ENCODE measurements at places on chromosomes 3 and 15. TPM values are rescaled to one million over a fixed set of nuclear protein-coding genes. Genes with fewer than 3 reads are reported as not detected.

Gene SPTBN5
- total RNA-seq, result 1.4 TPM

Gene SHC4
- 52.0 TPM for total RNA-seq

GRCh38 chr3:129608087-129608935 lies 1.8 kb upstream of the PLXND1 start:
- DNase-seq, result peak; percentile 60
- H3K27me3 ChIP-seq, result no peaks in the 10 kb centered on the region
- no peak overlapping the region for H3K4me3 ChIP-seq
- peaks cover 30% of the 10 kb centered on the region for H3K4me1 ChIP-seq
- no peaks in the 10 kb centered on the region for H3K36me3 ChIP-seq
- peak overlapping the region; percentile 93 for H3K27ac ChIP-seq

Gene C3orf80
- total RNA-seq, result 2.8 TPM

- H3K27me3 ChIP-seq, result no peaks in the 10 kb centered on the region
- H3K4me3 ChIP-seq, result no peak overlapping the region
- no peaks in the 10 kb centered on the region for H3K4me1 ChIP-seq
- no peak overlapping the region for H3K27ac ChIP-seq
Measured at GRCh38 chr15:99744142-99744541, 10.9 kb upstream of the LYSMD4 start.

DNA sequence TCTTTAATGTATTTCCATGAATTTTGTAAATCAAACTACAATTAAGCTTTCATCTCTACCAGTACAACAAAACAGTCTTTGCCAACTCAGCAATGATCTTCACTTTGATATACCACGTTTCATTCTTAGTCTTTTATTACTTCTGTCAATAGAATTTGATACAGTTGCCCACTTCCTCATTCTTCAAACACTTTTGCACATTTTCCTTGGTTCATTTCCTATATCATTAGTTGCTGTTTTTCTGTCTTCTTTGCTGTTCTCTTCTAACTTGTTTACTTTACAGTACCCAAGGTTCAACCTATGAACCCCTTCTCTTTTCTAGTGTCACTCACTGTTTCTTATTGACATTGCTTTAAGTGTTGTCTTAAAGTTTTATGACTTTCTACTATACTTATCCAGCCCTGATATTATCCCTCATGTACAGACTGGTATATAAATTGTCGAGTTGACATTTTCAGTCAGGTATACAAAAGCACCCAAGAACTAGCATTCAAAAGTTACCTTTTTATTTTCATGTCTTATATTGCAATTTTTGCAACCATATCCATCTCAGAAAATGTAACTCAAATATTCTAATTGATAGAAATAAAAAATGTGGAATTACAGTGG lies 903.1 kb downstream of the NSUN3 start:
- DNase-seq, result no peak
- no peak overlapping the region for H3K4me3 ChIP-seq
- H3K27me3 ChIP-seq, result no peaks in the 10 kb centered on the region
- H3K36me3 ChIP-seq, result no peaks in the 10 kb centered on the region
- H3K4me1 ChIP-seq, result peaks cover 5% of the 10 kb centered on the region

GRCh38 chr3:190492966-190493365 lies 20.9 kb upstream of the IL1RAP start:
- H3K36me3 ChIP-seq, result no peaks in the 10 kb centered on the region
- no peaks in the 10 kb centered on the region for H3K4me1 ChIP-seq
- H3K27me3 ChIP-seq, result no peaks in the 10 kb centered on the region
- DNase-seq, result no peak
- no peak overlapping the region for H3K27ac ChIP-seq

DNA sequence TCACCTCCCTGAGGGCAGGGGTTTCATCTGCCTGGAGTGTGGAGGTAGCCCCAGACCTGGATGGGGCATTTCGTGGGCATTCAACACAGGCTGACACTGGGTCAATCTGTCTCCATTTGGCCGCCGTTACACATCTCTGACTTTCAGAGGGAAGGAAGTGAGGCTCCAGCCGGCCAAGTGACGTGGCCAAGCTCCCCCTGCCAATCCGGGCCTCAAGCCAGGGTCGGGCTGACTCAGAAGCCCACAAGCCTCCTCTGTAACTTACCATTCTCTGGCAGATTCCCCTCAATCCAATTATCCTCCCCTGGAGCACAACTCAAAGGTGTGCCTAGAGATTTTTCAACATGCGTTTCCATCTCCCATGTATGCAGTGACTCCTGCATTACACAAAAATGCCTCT lies 227.6 kb downstream of the KLF13 start:
- DNase-seq, result no peak
- no peaks in the 10 kb centered on the region for H3K27me3 ChIP-seq
- H3K36me3 ChIP-seq, result no peaks in the 10 kb centered on the region
- H3K27ac ChIP-seq, result no peak overlapping the region

Gene ISL2
- 4.2 TPM for total RNA-seq

Gene DUOX2
- 1.2 TPM for total RNA-seq

- no peak overlapping the region for H3K4me3 ChIP-seq
- H3K36me3 ChIP-seq, result no peaks in the 10 kb centered on the region
- H3K27ac ChIP-seq, result no peak overlapping the region
- no peak for DNase-seq
- no peaks in the 10 kb centered on the region for H3K4me1 ChIP-seq
Measured at GRCh38 chr3:116139641-116140040, 305.6 kb downstream of the LSAMP start.

Gene NPAP1
- 8.6 TPM for total RNA-seq

Gene SLC2A2
- total RNA-seq, result not detected

Gene DPPA2
- 10.2 TPM for total RNA-seq

Gene SCG3
- total RNA-seq, result 1.3 TPM

GRCh38 chr3:150771600-150771999 lies 8.6 kb upstream of the SIAH2 start:
- H3K4me3 ChIP-seq, result no peak overlapping the region
- peaks cover 17% of the 10 kb centered on the region for H3K4me1 ChIP-seq
- H3K27ac ChIP-seq, result no peak overlapping the region
- no peaks in the 10 kb centered on the region for H3K27me3 ChIP-seq

Gene PIERCE2
- total RNA-seq, result 8.0 TPM

Gene SMCO1
- total RNA-seq, result 0.24 TPM

DNA sequence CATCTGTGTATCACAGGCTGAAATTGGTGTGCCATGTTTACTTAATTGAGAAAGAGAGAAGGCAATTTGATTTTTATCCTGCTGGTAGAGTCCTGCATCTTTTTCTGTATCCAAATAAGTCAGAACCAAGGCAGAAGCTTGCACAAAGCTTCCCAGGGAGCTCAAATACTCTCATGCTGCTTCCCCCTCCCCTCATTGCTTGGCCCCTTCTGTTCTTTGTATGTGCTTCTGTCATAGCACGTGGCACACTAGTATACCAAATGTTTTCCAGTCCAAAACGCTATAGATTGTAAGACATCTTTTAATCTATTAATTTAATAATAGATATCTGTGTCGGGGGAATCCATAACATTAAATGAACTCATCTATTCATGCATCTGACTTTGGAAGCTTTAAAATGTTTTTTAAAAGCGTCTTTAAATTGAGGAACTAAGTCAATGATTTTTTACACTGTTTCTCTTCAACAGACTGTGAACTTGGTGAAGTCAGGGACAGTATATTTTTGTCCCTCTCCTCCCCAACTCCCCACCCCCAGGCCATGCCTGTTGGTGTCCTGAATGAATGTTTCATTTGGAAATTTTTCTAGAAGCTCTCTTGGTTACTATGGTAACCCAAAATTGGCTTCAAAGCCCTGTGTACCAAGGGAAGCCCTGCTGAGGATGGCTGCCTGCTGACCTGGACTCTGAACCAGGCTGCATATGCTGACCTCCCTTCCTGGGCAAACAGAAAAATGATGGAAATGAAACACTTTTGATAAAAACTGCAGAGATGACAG lies 26.2 kb upstream of the SLC35G2 start:
- DNase-seq, result no peak
- no peaks in the 10 kb centered on the region for H3K36me3 ChIP-seq
- no peaks in the 10 kb centered on the region for H3K27me3 ChIP-seq
- no peak overlapping the region for H3K27ac ChIP-seq
- H3K4me3 ChIP-seq, result no peak overlapping the region

DNA sequence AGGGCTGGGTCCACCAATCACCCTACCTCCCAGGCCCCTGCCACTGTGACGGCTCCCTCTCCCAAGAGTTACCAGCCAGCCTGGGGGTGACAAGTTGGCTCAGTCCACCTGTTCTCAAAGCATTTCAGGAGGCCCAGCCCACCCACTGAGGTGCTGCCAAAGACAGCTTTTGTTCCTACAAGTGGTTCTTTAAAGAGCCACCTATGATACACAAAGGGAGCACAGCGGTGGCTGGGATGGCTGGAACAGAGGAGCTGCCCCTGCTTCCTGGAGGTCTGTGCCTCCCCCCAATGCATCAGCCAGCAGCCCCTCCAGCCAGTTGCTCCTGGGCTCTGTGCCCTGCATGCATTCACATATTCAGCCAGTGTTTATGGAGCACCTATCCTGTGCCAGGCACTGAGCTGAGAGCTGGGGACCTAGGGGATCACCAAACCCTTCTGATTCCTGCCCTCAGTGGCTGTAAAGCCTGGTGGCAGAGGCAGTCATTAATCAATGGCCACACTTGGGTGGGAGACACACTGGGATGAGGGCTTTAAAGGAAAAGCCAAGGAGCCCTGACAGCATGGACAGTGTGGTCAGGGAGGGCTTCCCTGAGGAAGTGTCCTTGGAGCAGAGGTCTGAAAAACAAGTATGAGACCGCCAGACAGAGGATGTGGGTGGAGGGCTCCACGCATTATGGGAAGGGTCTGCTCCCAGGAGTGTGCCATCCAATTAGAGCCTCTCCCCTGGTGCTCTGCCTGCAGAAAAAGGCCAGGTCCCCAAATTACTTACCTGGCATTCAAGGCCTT lies 107.1 kb upstream of the LINGO1 start:
- H3K4me3 ChIP-seq, result no peak overlapping the region
- no peaks in the 10 kb centered on the region for H3K36me3 ChIP-seq
- no peaks in the 10 kb centered on the region for H3K4me1 ChIP-seq
- no peak overlapping the region for H3K27ac ChIP-seq

GRCh38 chr15:65042776-65043327 lies 2.3 kb upstream of the SLC51B start:
- H3K4me3 ChIP-seq, result no peak overlapping the region
- no peaks in the 10 kb centered on the region for H3K36me3 ChIP-seq
- H3K27ac ChIP-seq, result no peak overlapping the region
- no peak for DNase-seq

Gene CEP63
- 45.5 TPM for total RNA-seq

DNA sequence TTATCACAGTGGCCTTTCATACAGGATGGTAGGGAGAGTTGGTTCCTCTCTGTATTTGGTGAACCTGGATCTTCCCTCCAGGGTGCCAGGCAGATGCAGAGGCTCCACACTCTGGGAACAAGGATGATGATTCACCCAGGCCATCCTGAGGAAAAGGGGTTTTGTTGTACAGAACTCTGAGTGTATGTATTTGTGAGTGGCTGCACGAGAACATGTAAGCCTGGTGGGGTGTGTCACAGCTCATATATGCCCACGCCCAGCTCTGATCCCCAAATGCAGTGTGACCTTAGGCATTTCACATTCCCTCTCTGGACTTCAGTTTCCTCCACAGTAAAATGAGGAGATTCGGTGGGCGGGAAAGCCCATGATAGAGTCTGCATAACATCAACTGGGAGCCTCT lies 11.6 kb upstream of the CILP start:
- H3K27me3 ChIP-seq, result no peaks in the 10 kb centered on the region
- no peak overlapping the region for H3K27ac ChIP-seq
- DNase-seq, result no peak
- no peak overlapping the region for H3K4me3 ChIP-seq
- no peaks in the 10 kb centered on the region for H3K4me1 ChIP-seq
- no peaks in the 10 kb centered on the region for H3K36me3 ChIP-seq

Gene NOX5
- 10.7 TPM for total RNA-seq

GRCh38 chr15:101296418-101297405 lies 1.7 kb upstream of the SNRPA1 start:
- no peak for DNase-seq
- no peaks in the 10 kb centered on the region for H3K36me3 ChIP-seq
- H3K4me1 ChIP-seq, result peaks cover 17% of the 10 kb centered on the region
- H3K4me3 ChIP-seq, result no peak overlapping the region
- no peak overlapping the region for H3K27ac ChIP-seq

DNA sequence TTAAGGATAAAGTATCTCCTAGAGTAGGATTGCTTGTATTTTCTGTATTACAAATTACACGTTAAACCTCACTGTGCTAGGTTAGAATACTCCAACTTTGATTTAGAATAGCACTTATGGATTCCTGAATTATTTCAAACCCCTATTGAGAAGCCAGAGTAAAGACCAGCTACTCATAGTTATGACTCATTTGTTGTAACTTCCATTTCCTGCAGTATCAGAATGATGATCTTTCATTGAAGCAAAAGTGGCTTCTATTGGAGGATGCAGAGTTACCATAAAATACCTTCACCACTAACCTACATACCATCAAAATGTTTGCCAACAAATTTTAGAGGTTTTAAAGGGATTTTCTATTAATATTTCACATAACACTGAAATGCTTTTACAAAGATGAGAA lies 1322.7 kb upstream of the ALCAM start:
- H3K27ac ChIP-seq, result no peak overlapping the region
- no peaks in the 10 kb centered on the region for H3K36me3 ChIP-seq
- no peak overlapping the region for H3K4me3 ChIP-seq
- no peak for DNase-seq
- H3K27me3 ChIP-seq, result no peaks in the 10 kb centered on the region

DNA sequence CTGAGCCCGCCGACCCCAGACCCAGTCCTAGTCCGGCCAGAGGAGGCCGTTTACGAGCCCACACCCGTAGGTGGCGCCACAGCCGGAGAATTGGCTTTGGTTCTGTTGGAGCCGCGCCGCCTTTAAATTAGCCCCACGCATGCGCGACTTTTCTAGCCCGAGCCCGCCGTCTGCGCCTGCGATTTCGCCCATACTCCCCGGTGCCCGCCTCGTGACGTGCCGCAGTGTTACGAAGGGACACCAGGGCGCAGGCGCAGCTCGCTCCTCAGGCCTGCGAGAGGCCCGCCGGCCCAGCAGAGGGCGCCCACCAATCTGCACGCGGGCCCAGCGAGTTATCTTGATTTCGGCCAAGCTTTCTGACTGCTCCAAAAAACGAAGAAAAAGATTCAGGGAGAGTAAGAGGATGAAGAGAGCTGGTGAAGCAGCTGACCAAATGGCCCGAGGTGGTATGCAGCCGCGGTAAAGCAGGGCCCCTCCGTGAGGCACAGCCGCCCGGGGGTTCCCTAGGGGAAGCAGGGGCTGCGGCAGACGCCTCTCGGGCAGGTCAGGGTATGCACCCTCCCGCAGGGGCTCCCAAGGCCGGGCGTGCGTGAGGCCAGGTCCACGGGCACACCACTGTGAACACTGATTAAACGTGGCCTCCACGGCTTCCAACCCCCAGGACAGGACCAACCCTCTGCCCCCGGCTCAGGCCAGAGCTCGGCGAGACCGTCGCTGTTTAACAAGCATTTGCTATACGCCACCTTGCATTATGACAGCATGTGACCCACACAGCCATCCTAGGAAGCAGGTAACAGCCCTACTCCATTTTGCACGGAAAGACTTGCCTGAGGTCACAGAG lies 32.8 kb downstream of the RPN1 start:
- no peaks in the 10 kb centered on the region for H3K27me3 ChIP-seq
- H3K4me1 ChIP-seq, result peaks cover 9% of the 10 kb centered on the region
- peak overlapping the region; percentile 87 for H3K27ac ChIP-seq
- H3K4me3 ChIP-seq, result peak overlapping the region; percentile 89
- no peaks in the 10 kb centered on the region for H3K36me3 ChIP-seq

- H3K27ac ChIP-seq, result no peak overlapping the region
- H3K4me3 ChIP-seq, result no peak overlapping the region
- peaks cover 8% of the 10 kb centered on the region for H3K4me1 ChIP-seq
- no peaks in the 10 kb centered on the region for H3K27me3 ChIP-seq
Measured at GRCh38 chr15:85389772-85390171, 9.4 kb downstream of the AKAP13 start.

GRCh38 chr3:133424937-133425869 lies 25.3 kb downstream of the BFSP2 start:
- DNase-seq, result no peak
- H3K4me3 ChIP-seq, result no peak overlapping the region
- H3K36me3 ChIP-seq, result no peaks in the 10 kb centered on the region

Gene TBL1XR1
- total RNA-seq, result 59.8 TPM

Gene RCN2
- 61.1 TPM for total RNA-seq

All from testis (tissue), 5 donors.